Fibroblast of upper back skin (primary cell): ENCODE measurements at places on chromosomes 2 and 18.

- peak; percentile 87 for DNase-seq
Measured at GRCh38 chr18:55141318-55141717, 182.1 kb upstream of the CCDC68 start.

- no peak for DNase-seq
Measured at GRCh38 chr2:45134726-45135125, 125.5 kb upstream of the SIX2 start.

- DNase-seq = no peak
Measured at GRCh38 chr2:43787895-43788294, 14.1 kb downstream of the DYNC2LI1 start.

DNA sequence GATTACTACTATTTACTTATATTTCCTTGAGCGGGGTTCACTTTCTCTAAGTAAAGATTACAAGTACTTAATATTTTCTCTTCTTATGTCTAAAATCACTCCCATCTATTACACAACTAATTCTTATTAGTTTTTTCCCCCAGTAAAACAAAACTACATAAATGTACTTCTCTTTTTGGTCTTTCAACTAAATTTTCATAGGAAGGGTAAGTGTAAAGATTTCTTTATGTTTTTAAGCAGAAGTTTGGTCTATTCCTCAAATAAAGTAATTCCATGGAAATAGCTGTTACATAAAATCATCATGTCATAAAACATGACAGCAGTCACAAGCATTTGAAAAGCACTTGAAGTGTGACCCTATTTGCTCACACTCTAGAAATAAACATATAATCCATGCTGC lies 249.0 kb downstream of the ZEB2 start:
- no peak for DNase-seq
